ENCODE measurements at places on chromosomes 3 and 15. TPM values are rescaled to one million over a fixed set of nuclear protein-coding genes. Genes with fewer than 3 reads are reported as not detected.

- DNase-seq, result no peak
Observed at GRCh38 chr3:44048196-44048924, 193.3 kb upstream of the TOPAZ1 start.

GRCh38 chr3:67048715-67049074 lies 50.6 kb downstream of the KBTBD8 start:
- no peak for DNase-seq

- DNase-seq, result no peak
Observed at GRCh38 chr3:4633078-4634004, 140.2 kb downstream of the ITPR1 start.

DNA sequence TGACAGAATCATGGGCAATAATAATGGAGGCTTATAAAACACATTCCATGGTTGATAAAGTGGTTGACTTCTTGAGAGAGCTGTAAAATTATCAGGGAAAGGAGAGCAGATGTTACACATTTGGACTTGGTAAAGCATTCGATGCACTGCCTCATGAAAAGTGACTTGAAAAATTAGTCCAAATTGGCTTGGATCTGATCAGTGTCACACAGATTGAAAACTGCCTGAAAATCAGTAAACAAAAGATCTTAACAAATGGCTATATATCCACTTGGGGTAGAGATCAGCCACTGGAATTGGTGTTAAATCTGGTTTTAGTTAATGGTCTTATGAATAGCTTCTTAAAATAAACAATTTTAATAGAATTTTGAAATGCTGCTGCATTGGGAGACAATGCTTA lies 20.3 kb downstream of the SHOX2 start:
- DNase-seq, result no peak

- no peak for DNase-seq
Observed at GRCh38 chr3:64494526-64494925, 193.3 kb downstream of the ADAMTS9 start.

The MYNN gene
- 19.0 TPM for total RNA-seq

The SCN11A gene
- total RNA-seq, result 0.10 TPM

The ADAMTSL3 gene
- not detected for total RNA-seq

The GOLGA8J gene
- 0.38 TPM for total RNA-seq

GRCh38 chr3:125165189-125165947 lies 47.2 kb downstream of the SLC12A8 start:
- no peak for DNase-seq

GRCh38 chr3:140242818-140243276 lies 307.9 kb downstream of the CLSTN2 start:
- no peak for DNase-seq

The ASB14 gene
- total RNA-seq, result 0.08 TPM

GRCh38 chr15:63595065-63595464 lies 2.1 kb upstream of the FBXL22 start:
- no peak for DNase-seq

The SLC28A2 gene
- not detected for total RNA-seq

DNA sequence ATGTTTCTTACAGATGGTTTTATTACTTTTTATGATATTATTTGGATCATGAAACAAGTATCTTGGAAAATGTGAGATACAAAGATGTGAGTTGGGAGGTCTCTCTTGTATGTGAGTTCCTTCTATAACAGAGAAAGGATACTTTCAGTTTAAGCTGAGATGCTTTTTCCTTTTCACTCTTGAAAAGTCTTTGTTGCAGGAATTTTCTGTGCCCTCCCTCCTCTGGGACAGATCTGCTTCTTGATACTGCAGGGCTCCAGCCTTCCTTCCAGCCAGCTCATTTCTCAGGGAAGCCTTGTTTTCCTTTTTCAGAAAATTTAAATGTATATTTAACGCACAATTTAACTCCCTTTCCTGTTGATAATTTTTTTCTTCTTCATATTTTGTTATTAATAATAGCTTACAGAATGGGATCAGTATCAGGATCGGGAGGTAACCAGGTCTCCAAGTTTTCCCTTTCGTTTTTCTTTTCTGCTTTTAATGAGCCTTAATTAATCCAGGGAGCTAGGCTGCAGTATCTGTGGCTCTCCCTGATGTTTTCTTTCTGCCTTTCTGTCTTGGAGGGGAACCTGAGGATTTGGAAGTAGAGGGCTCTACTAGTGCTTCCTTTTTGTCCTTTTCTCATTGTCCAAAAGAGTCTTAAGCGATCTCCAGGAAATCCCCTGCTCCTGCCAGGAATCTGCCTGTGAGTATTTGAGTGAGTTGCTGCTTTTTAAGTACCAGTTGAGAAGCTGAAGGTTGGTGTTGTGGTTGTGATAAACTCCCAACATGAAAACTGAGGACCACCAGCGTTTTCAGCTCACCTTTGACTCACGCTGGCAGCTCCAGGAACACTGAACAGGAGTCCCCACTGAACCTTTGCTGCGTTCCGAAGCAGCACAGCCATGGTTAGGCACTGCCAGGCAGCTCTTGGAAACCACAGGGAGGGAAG lies 105.7 kb downstream of the IGF1R start:
- DNase-seq, result no peak

The LTK gene
- total RNA-seq, result not detected

The ARID3B gene
- 29.5 TPM for total RNA-seq

The FBXW12 gene
- total RNA-seq, result not detected

GRCh38 chr3:126308394-126309125 lies 48.6 kb downstream of the KLF15 start:
- no peak for DNase-seq

DNA sequence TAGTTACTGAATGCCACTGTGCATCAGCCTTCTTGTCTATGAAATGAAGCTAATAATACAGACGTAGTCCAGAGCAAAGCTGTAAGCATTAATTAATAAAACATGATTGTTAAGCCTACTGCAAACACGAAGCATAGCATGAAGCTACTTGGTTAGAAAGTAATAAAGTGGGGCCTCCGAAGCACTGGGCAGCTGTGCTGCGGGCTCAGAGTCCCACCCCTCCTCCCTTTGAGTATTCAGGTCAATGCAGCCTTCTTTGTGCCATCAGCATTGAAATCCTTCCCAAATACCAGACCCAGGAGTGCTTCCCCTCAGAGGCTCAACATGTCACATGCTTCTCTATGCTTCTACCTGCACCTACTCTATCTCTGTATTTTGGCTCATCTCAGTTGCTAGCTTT lies 1112.6 kb downstream of the IGSF11 start:
- no peak for DNase-seq

DNA sequence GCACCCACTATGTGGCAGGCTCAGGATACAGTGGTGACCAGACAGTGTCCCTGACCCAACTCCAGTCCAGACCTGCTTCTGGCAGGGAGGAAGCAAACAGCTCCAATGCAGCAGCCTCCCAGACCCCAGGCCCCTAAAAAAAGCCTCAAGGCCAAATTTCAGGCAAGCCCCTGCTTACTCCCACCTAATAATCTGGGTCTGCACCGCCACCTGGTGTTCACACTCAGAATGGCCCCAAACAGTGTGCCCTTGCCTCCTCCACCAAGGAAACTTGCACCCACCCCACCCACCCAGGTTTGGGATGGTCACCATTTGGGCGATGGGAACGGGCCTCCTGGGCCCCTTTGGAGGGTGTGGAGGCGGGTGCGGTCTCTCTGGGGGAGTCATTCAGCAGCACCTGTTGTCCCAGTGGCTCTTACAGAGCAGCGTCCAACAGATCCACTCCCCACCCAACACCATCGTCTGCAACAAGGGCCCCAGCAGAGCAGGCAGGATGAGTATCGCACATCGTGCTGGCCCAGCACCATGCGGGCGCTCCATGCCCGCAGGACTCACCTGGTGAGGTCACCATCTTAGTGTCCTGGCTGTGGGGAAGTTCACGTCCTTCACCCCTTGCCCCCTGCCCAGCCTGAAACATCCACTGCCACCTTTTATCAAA lies 17.3 kb downstream of the C3orf18 start:
- DNase-seq, result peak; percentile 45

GRCh38 chr3:183385698-183386613 lies 42.5 kb downstream of the MCF2L2 start:
- DNase-seq, result peak; percentile 67

DNA sequence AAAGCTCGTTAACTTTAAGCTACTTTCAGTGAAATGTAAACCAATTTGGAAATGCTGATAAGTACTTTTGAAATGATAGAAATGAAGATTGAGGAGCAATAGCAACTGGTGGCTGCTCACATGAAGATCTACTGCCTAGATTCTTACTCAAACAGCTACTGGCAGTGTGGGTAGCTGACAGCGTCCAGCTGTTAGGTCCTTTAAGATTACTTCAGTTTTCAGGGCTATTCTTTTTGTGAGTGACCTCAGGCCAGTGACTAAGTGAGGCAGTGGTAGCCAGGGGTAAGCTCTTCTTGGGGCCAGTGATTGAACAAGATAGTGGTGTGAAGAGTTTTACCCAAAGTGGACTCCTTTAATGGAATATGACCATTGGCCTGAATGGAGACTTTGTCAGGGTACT lies 41.3 kb downstream of the NECTIN3 start:
- DNase-seq, result no peak

The TM4SF4 gene
- not detected for total RNA-seq

DNA sequence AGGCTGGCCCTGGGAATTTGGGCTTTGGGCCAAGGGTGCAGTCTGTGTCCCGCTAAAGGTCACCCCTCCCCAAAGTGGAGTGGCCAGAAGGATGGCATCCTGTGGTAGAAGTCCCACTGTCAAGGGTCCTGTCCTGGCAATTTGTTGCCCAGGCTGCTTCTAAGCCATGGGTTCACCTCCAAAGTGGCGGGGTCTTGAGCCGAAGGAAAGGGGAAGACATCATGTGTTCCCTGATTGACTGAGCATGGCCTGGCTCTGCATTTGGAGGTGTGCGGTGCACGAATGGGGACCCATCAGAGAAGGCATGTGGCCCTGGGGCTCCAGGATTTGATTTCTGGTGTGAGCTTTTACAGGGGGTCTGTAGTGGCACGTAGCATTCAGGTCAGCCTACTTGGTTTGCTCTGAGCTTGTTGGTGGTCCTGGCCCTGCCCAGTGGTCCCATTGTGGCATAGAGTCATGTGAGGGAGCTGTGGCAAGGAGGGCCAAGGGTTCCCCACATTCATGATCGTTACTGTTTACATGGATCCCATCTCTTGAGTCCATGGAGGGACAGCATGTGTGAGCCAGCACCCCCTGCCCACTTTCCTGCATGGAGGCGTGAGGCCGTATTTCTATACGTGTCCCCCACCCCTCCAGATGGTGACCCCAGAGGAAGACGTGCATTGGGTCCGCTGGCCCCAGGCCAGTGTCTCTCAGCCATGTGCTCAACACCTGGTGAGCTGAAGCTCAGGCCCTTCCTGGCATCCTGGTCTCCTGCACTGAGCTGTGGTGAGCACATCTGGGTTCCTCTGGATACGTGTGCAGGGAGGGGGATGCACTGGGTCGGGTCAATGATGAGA lies 225.1 kb downstream of the SNRPN start:
- no peak for DNase-seq

DNA sequence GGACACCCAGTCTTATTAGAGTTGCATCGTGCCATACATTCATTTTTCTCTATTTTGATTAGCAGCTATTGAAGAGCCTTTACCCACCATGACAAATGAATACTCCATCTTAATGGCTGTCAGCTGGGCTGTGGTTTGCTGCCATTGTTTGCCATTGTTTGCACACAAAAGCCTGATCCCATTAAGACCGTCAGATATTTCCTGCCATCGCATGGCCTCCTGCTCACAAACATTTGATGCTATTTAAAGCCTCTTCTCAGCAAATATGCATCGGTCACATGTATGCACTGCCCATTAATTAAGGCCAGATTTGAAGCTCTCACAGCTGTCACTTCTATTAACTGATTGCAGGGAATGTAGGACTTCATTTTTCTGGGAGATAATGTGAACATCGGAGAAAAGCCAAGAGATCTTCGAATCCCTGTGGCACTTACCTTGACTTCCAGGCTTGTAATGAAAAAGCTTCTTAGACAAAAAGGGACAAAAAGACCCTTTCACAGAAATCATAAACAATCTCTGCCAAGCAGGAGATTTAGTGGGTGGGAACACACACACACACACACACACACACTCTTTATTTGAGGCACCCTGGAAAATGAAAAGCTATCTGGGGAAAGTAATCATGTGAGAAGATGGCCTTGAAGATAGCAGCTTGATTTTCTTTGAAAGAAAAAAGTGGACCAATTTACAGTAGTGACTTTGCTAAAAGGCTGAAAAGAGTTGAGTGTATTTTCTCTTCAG lies 175.4 kb upstream of the NR2E3 start:
- no peak for DNase-seq

- DNase-seq, result no peak
Observed at GRCh38 chr15:66655997-66656396, 46.0 kb upstream of the SMAD6 start.

DNA sequence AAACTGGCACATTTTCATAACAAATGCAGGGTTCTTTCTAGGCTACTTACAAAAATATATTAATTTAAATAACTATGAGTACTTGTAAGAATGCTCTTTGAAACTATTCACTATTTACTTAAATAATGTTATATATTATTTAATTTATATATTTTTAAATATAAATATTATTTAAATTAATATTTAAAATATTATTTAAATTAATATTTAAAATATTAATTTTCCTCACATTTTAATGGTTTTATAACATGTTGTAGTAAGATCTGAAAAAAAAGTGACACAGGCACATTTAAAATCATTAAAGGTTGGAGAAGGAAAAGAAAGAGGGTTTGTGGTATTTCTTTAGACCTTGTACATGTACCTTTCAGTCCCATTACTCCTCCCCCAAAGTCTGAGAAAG lies 34.6 kb downstream of the CCDC14 start:
- no peak for DNase-seq

GRCh38 chr15:87154761-87155160 lies 1075.1 kb downstream of the AGBL1 start:
- no peak for DNase-seq

The ERICH6 gene
- total RNA-seq, result 1.4 TPM

- DNase-seq, result no peak
Observed at GRCh38 chr3:184806567-184807271, 5.2 kb upstream of the VPS8 start.

The LPP gene
- 52.3 TPM for total RNA-seq

DNA sequence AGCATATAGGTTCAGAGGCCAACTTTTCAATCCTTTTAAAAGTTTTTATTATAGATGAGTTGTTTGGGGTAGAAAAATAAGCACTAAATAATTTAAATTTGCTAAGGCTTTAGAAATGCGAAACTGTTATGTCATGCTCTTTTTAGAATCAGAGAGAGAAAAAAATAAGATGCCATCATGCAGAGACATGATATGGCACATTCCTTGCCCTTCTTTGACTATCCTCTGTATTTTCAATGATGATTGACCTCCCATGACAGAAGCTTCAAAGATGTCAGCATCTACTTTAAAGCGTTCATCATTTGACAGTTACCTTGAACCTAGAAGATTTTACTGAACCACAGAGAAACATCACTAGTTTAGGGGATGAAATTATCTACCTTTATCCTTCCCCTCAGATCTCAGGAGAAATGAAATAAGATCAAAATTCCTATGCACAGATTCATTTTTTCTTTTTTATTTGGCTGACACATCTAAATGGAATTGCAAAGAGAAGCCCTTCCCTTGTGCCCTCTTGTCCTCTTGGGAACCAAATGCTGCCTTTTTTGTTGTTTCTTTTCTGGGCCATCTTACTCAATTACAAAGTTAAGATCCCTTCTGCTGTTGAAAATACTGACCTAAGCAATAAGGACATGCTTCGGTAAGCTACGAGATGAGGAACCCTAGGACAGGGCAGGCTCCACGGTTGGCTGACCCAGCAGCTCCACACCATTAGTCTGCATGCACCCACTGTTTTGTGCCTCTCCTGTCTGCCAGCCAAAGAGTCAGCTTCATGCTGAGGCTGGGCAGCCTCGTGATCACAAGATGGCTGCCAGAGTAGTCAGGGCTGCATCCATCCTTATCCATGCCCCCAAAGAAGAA lies 289.7 kb upstream of the TPM1 start:
- DNase-seq, result no peak
